ENCODE measurements at places on chromosomes 6 and 20.

- DNase-seq = no peak
These were observed 98.9 kb downstream of the HDGFL1 start for GRCh38 chr6:22668307-22668706.

- no peak for DNase-seq
These were observed 36.1 kb upstream of the TGM3 start for GRCh38 chr20:2259731-2260130.

DNA sequence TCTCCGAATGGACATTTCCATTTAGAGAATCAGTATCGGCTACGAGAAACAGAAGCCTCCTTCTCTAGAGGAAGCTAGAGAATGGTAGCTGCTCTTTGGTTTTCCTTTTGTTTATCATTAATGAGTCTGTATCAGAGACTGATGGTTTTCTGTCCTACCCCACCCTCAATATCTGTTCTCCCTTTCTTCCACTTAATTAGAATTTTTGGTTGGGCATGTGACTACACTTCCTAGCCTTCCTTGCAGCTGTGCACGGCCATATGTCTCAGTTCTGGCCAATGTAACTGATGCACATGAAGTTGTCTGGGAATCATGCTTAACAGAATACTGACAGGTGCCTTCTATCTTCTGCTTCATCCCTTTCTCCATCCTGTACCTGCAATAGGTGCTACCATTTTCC is 19.0 kb downstream of the RNF24 start:
- DNase-seq = no peak

- no peak for DNase-seq
These were observed 11.7 kb downstream of the DNMT3B start for GRCh38 chr20:32773855-32774254.

- no peak for DNase-seq
These were observed 74.9 kb downstream of the BFSP1 start for GRCh38 chr20:17456279-17456678.

- DNase-seq = no peak
These were observed 172.8 kb upstream of the PROKR2 start for GRCh38 chr20:5489601-5490000.

DNA sequence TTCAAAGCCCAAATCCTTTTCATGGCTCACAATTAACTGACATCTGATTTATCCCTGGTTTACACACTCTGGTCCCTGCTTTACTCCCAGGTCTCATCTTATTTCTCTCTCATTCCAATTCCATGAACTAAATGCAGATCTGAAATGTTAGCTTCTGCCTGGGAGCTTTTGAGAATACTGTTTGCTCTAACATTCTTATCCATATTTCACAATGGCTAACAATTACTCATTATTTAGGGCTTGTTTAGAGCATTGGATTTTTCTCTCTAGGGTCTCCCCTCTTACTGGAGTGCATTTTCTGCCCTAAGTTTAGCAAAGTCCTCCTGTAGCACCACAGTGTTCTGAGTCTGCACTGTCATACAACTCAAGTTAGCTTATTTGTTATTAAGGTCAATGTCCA is 121.5 kb upstream of the HCRTR2 start:
- no peak for DNase-seq

DNA sequence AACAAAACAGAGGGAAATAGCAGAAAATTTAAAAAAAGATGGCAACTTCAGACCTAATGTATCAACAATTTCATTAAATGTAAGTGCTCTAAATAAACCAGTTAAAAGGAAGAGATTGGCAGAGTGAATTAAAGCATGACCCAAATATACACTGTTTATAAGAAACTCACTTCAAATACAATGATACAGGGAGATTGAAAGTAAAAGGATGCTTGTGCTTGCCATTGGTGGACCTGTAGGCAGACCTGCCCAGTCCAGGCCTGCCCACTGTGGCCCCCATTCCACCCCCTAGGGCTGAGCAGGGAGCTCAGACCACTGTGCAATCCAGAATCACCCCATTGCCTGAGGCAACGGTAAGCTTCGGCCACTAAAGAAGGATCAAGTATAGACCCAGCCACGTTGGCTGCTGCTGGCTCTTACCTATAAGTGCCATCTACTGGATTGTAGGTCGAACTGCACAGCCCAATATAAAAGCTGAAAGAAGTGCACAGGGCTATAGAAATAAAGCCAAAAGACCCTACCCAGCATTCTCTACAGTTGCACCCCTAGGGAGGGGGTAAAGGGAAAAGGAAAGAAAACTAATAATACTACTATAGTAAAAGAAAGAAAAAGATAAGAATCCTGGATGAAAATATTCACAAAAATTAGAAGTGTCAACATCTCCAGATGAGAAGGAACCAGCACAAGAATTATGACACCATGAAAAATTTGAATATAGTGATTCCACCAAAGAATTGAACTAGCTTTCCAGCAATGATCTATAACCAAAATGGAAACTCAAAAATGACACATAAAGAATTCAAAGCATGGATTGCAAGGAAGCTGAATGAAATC is 36.1 kb downstream of the PSMB1 start:
- no peak for DNase-seq

- DNase-seq = no peak
These were observed 271.2 kb upstream of the PRDM1 start for GRCh38 chr6:105814745-105815536.

- no peak for DNase-seq
These were observed 487.8 kb downstream of the PTPRT start for GRCh38 chr20:42701948-42702347.

DNA sequence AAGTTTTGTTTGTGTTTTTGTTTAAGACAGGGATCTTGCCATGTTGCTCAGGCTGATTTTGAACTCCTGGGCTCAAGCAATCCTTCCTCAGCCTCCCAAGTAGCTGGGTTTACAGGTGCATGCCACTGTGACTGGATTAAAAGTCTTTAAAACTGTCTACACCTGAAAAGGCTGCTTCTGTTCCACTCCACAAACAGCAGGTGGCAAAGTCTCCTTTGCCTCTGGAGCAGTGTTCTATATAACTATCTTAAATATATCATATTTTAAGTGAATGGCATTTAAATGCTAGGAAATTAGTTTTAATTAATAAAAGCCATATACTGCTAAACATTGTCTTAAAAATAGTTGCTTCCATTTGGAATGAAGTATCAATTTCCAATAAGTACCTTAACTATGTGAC is 89.2 kb upstream of the BCLAF1 start:
- DNase-seq = no peak

GRCh38 chr6:135212935-135213334 is 31.8 kb downstream of the MYB start:
- DNase-seq = no peak

All from activated CD8-positive, alpha-beta memory T cell treated with anti-CD3 and anti-CD28 coated beads for 1 hour (primary cell).